ENCODE measurements at places on chromosomes 4 and X.
A peak's percentile ranks its signal among the peaks of the same experiment; 100 is the strongest.

GRCh38 chr4:93199492-93199891 lies 629.1 kb upstream of the ATOH1 start:
- no peak for DNase-seq

GRCh38 chr4:144223661-144224060 lies 83.1 kb upstream of the GYPA start:
- DNase-seq: no peak

GRCh38 chr4:560731-561291 lies 15.3 kb downstream of the TMEM271 start:
- DNase-seq: no peak

- DNase-seq: no peak
Measured at GRCh38 chr4:169485086-169485485, 127.3 kb downstream of the NEK1 start.

DNA sequence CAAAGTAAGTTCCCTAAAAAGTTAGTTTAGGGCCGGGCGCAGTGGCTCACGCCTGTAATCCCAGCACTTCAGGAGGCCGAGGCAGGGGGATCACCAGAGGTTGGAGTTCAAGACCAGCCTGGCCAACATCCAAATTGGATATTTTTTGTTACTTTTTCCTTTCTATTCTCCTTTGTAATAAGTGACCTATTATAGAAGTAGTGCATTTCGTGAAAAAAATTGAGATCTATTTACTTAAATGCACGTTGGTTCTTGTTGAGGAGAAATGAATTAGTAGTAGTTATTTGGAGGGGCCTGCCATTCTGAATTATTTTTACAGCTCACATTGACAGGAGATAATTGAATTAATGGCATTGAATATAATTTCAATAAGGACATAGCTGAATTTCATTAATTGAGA lies 22.3 kb upstream of the NDUFC1 start:
- DNase-seq: no peak

GRCh38 chr4:6264225-6264540 lies 5.5 kb upstream of the WFS1 start:
- DNase-seq: no peak

DNA sequence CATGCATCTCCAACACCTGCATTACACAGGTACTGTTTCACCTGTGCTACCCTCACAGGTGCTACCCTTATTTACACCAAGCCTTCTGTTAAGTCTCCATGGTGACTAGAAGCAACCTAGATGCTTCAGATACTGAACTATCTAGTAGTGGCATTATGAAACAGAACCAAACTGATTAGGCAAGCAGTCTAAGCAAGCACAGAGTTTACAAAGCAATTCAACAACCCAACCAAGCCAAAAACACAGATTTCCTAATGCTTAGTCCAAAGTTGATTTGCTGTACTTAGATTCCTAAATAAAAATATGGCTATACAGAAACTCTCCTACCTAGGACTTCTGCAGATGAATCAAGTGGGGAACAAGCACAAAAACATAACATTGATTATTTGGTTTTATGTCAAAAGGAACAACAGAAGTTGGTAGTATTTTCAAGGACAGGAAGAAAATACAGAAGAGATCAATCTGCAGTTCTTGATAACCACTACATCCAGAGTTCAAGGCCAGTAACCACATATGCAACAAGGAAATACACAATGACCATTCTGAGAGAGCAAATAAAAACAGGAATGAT lies 3.2 kb downstream of the TAPT1 start:
- no peak for DNase-seq

- DNase-seq: no peak
Measured at GRCh38 chrX:13607331-13607995, 38.1 kb downstream of the EGFL6 start.

DNA sequence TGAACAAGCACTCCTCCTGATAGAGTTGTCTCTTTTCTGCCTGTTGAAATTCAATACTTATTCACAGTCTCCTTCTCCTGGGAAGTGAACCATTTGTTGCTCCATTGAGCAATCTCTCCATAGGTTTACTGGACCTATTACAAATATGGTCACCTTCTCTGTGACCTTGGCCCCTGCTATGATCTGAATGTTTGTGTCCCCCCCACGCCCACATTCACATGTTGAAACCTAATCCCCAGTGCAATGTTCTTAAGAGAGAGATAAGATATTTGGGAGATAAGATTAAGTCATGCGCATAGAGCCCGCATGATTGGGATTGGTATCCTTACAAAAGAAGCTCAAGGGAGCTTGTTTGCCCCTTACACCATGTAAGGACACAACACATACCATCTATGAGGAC lies 54.1 kb upstream of the GABRE start:
- DNase-seq: no peak

GRCh38 chr4:38667085-38667893 lies 3.3 kb downstream of the KLF3 start:
- DNase-seq: peak; percentile 79

- no peak for DNase-seq
Measured at GRCh38 chrX:118802857-118803256, 20.8 kb upstream of the ZCCHC12 start.

GRCh38 chr4:3226467-3226866 lies 22.5 kb upstream of the MSANTD1 start:
- DNase-seq: peak; percentile 9

Measured in CD4-positive, alpha-beta T cell treated with Interleukin-4 for 4 hours (primary cell).